HCT116 (cell line): ENCODE measurements at places on chromosomes 2 and 18. TPM values are rescaled to one million over a fixed set of nuclear protein-coding genes. Genes with fewer than 3 reads are reported as not detected.
A peak's percentile ranks its signal among the peaks of the same experiment; 100 is the strongest.

- no peaks in the 10 kb centered on the region for H3K36me3 ChIP-seq
- no peak within 1 kb of the TSS for H3K27ac ChIP-seq
- H3K4me1 ChIP-seq: peaks cover 10% of the 10 kb centered on the region
- no peaks in the 10 kb centered on the region for H3K27me3 ChIP-seq
These were observed at the start of gene PID1 for GRCh38 chr2:229270551-229271410. PID1 (minus strand) TSS chr2:229271287; CDS start chr2:229271043, 244 bp downstream.

- H3K4me3 ChIP-seq: no peak overlapping the region
- H3K36me3 ChIP-seq: no peaks in the 10 kb centered on the region
These were observed 4.1 kb downstream of the MYCN start for GRCh38 chr2:15944325-15945017.

- H3K4me1 ChIP-seq: 0 out of 2 replicates have a peak, but pooled peaks cover under 1% of the 10 kb centered on the region
- no peaks in the 10 kb centered on the region for H3K27me3 ChIP-seq
- no peaks in the 10 kb centered on the region for H3K36me3 ChIP-seq
These were observed 20.1 kb downstream of the RRM2 start for GRCh38 chr2:10142640-10142965.

The CDC42EP3 gene
- 38.2 TPM for total RNA-seq

GRCh38 chr2:84899304-84900204 lies 5.9 kb upstream of the TMSB10 start:
- H3K27ac ChIP-seq: no peak overlapping the region
- H3K4me1 ChIP-seq: peaks cover 3% of the 10 kb centered on the region; the same call in 1 of the 2 replicates
- H3K27me3 ChIP-seq: no peaks in the 10 kb centered on the region
- no peaks in the 10 kb centered on the region for H3K36me3 ChIP-seq

DNA sequence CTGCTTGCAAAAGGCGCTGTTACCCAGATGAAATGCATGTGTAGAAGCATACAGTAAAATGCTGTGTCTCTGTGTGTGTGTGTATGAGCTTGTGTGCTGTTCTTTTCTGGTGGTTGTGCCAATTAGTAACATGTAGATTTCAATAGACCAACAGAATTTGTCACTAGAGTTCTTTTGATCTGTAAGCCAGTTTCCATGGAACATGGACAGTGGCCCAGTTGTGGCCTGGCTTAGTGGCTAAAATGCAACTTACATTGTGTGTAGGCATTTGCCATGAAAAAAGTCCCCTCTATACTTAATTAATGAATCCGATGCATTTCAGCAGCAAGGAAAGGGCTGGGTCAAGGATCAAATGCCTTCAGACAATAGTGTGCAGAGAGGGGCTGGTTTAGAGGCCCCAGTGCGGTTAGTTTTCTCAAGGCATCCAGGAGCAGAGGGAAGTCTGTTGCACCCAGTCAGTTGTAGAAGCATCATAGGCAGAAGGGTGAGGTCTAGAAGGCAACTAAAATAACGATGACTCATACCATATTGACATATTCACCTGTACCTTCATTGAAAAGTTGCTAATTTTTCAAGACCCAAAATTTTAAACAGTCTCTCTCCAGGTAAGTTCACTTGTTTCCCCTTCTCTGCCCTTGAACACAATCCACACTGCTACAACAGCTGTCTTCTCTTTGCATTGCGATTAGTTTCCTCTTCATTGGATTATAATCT lies 366.9 kb upstream of the SPRED2 start:
- H3K4me3 ChIP-seq: no peak overlapping the region
- no peak for DNase-seq
- H3K36me3 ChIP-seq: no peaks in the 10 kb centered on the region
- no peaks in the 10 kb centered on the region for H3K4me1 ChIP-seq

GRCh38 chr2:226475650-226476049 lies 324.0 kb downstream of the IRS1 start:
- peak overlapping the region; percentile 90 for H3K27ac ChIP-seq
- DNase-seq: peak; percentile 38
- H3K4me1 ChIP-seq: peaks cover 43% of the 10 kb centered on the region
- no peaks in the 10 kb centered on the region for H3K36me3 ChIP-seq

The GPR55 gene
- not detected for total RNA-seq

- DNase-seq: no peak
- H3K36me3 ChIP-seq: no peaks in the 10 kb centered on the region
- H3K27me3 ChIP-seq: no peaks in the 10 kb centered on the region; the same call in 1 of the 2 replicates
- no peak overlapping the region for H3K27ac ChIP-seq
- no peak overlapping the region for H3K4me3 ChIP-seq
- no peaks in the 10 kb centered on the region for H3K4me1 ChIP-seq
These were observed 120.2 kb downstream of the CD8B2 start for GRCh38 chr2:106607371-106607770.

The MGAT4A gene
- 10.2 TPM for total RNA-seq

- no peaks in the 10 kb centered on the region; the same call in 1 of the 2 replicates for H3K27me3 ChIP-seq
- H3K27ac ChIP-seq: no peak overlapping the region
- no peak overlapping the region for H3K4me3 ChIP-seq
- no peaks in the 10 kb centered on the region for H3K36me3 ChIP-seq
- DNase-seq: no peak
These were observed 64.8 kb downstream of the SMAD7 start for GRCh38 chr18:48885924-48886400.

The C2orf74 gene
- total RNA-seq: not detected
